ENCODE measurements at places on chromosomes 4 and X. TPM values are rescaled to one million over a fixed set of nuclear protein-coding genes. Genes with fewer than 3 reads are reported as not detected.

- no peaks in the 10 kb centered on the region for H3K27me3 ChIP-seq
- no peak overlapping the region for H3K4me3 ChIP-seq
- no peaks in the 10 kb centered on the region for H3K36me3 ChIP-seq
- DNase-seq, result no peak
Measured at GRCh38 chr4:110442309-110442708, 33.6 kb upstream of the ENPEP start.

- H3K4me1 ChIP-seq, result no peaks in the 10 kb centered on the region
- H3K4me3 ChIP-seq, result no peak overlapping the region
- H3K27ac ChIP-seq, result no peak overlapping the region
- H3K36me3 ChIP-seq, result no peaks in the 10 kb centered on the region
- H3K27me3 ChIP-seq, result no peaks in the 10 kb centered on the region
Measured at GRCh38 chr4:134154097-134154496, 47.5 kb downstream of the PABPC4L start.

- no peaks in the 10 kb centered on the region for H3K4me1 ChIP-seq
- H3K36me3 ChIP-seq, result no peaks in the 10 kb centered on the region
- no peaks in the 10 kb centered on the region for H3K27me3 ChIP-seq
- H3K27ac ChIP-seq, result no peak overlapping the region
Measured at GRCh38 chr4:165052627-165053026, 1.0 kb upstream of the TRIM75 start.

GRCh38 chr4:188781655-188782054 is 642.4 kb downstream of the TRIML1 start:
- peaks cover 7% of the 10 kb centered on the region for H3K4me1 ChIP-seq
- no peak overlapping the region for H3K4me3 ChIP-seq
- no peaks in the 10 kb centered on the region for H3K36me3 ChIP-seq
- DNase-seq, result peak; percentile 13
- no peaks in the 10 kb centered on the region for H3K27me3 ChIP-seq
- H3K27ac ChIP-seq, result no peak overlapping the region

- H3K27me3 ChIP-seq, result no peaks in the 10 kb centered on the region
- no peak within 1 kb of the TSS for H3K27ac ChIP-seq
- no peak within 1 kb of the TSS for H3K4me3 ChIP-seq
- H3K36me3 ChIP-seq, result no peaks in the 10 kb centered on the region
- H3K4me1 ChIP-seq, result peaks cover 3% of the 10 kb centered on the region
Measured at GRCh38 chr4:10684631-10685030, at the start of gene CLNK. Gene CLNK (minus strand): TSS chr4:10684768. CDS start chr4:10667869, 16,899 bp downstream.

- no peaks in the 10 kb centered on the region for H3K27me3 ChIP-seq
- no peak overlapping the region for H3K27ac ChIP-seq
- no peak for DNase-seq
- H3K36me3 ChIP-seq, result peaks cover 4% of the 10 kb centered on the region
Measured at GRCh38 chr4:1749370-1749769, 28.0 kb downstream of the TACC3 start.

- H3K4me1 ChIP-seq, result peaks cover 5% of the 10 kb centered on the region
- H3K4me3 ChIP-seq, result no peak overlapping the region
- no peak for DNase-seq
- H3K36me3 ChIP-seq, result no peaks in the 10 kb centered on the region
- H3K27ac ChIP-seq, result no peak overlapping the region
- H3K27me3 ChIP-seq, result no peaks in the 10 kb centered on the region
Measured at GRCh38 chr4:189255636-189256035, 685.0 kb upstream of the FRG1 start.

DNA sequence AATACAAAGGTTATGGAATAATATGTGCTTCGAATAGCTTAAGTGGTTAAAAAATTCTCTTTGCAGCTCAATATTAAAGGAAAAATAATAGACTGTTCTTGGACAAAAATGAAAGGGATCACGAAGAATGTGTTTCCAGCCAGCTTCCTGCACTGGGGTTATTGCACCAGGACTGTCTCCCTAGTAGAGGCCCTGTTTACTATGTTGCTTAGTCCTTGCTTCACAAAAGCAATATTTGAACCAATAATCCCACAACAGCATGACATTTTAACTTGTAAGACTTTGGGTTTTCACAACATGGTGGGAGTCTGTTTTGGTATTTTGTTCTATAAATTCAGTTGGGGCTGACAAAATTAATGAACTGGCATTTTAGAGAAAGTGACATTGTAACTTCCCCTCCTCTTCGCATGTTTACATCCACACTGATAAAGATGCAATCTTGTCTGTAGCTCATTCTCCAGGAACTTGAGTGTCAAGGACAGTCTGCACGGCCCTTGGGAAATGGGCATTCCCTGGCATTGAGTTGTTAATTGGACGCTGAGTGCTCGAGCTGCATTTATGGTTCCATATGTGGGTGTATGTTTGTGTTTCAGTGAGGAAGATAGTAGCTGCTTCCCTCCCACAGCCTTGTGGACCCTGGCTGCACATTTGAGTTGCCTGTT is 39.0 kb downstream of the SHROOM2 start:
- H3K4me3 ChIP-seq, result no peak overlapping the region
- no peak for DNase-seq
- H3K27me3 ChIP-seq, result no peaks in the 10 kb centered on the region
- H3K27ac ChIP-seq, result no peak overlapping the region

GRCh38 chr4:150217808-150218207 is 139.6 kb downstream of the DCLK2 start:
- no peak for DNase-seq
- H3K36me3 ChIP-seq, result no peaks in the 10 kb centered on the region
- H3K27me3 ChIP-seq, result peaks cover 1% of the 10 kb centered on the region
- H3K27ac ChIP-seq, result no peak overlapping the region
- no peak overlapping the region for H3K4me3 ChIP-seq

GRCh38 chr4:71236226-71236625 is 102.6 kb upstream of the SLC4A4 start:
- no peak overlapping the region for H3K4me3 ChIP-seq
- H3K4me1 ChIP-seq, result peaks cover 10% of the 10 kb centered on the region
- DNase-seq, result no peak
- no peaks in the 10 kb centered on the region for H3K27me3 ChIP-seq
- no peak overlapping the region for H3K27ac ChIP-seq

GRCh38 chr4:102640669-102641068 is 120.1 kb downstream of the MANBA start:
- H3K27me3 ChIP-seq, result no peaks in the 10 kb centered on the region
- peaks cover 4% of the 10 kb centered on the region for H3K36me3 ChIP-seq
- no peak for DNase-seq

DNA sequence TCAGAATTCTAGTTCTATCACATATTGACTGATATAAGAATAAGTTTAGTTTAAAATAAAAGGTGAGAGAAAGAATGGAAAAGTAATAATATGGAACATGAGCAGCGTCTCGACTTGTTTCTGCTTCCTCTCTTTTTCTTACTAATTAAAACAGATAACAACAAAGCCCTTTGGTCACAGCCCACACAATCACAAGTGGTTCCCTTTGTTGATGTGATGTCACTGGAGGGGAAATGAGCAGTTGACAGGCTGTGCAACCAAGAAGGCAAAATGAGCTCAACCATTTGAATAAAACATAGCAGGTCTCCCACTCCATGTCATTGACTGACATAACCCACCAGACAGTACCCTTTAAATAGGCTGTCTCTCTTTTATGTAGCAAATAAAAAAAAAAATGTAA is 342.5 kb upstream of the MAGEB2 start:
- H3K27ac ChIP-seq, result no peak overlapping the region
- H3K27me3 ChIP-seq, result no peaks in the 10 kb centered on the region
- no peak for DNase-seq
- H3K4me1 ChIP-seq, result no peaks in the 10 kb centered on the region

- DNase-seq, result no peak
- H3K4me3 ChIP-seq, result no peak overlapping the region
- H3K4me1 ChIP-seq, result no peaks in the 10 kb centered on the region
- no peaks in the 10 kb centered on the region for H3K27me3 ChIP-seq
- H3K36me3 ChIP-seq, result no peaks in the 10 kb centered on the region
Measured at GRCh38 chrX:39050427-39050826, 249.2 kb downstream of the MID1IP1 start.

- H3K4me1 ChIP-seq, result no peaks in the 10 kb centered on the region
- H3K27ac ChIP-seq, result no peak overlapping the region
- H3K27me3 ChIP-seq, result no peaks in the 10 kb centered on the region
Measured at GRCh38 chrX:18995221-18995620, 11.3 kb upstream of the PHKA2 start.

DNA sequence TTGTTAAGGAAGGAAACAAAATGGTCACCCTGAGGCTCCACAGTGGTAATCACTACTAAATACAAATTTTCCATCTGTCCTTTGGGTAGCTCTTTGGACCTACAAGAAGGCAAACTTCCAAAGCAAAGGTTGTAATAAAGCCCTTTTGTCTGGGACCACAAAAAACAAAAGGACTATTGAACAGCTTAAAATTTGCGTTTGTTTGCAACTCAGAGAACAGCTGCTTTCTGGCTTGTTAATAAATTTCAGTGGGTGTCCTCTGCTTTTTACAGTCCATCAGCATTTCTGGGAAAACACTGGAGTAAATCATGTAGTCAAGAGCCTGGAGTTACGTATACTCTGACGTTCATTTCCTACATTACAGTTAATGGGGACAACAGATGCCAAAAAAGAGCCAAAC is 439.7 kb upstream of the DIAPH2 start:
- H3K27me3 ChIP-seq, result no peaks in the 10 kb centered on the region
- H3K4me1 ChIP-seq, result peaks cover 6% of the 10 kb centered on the region
- no peak overlapping the region for H3K27ac ChIP-seq
- no peaks in the 10 kb centered on the region for H3K36me3 ChIP-seq
- no peak overlapping the region for H3K4me3 ChIP-seq
- no peak for DNase-seq

- DNase-seq, result no peak
- no peaks in the 10 kb centered on the region for H3K27me3 ChIP-seq
- no peak overlapping the region for H3K4me3 ChIP-seq
- peaks cover 13% of the 10 kb centered on the region for H3K4me1 ChIP-seq
- no peak overlapping the region for H3K27ac ChIP-seq
Measured at GRCh38 chrX:9293051-9293496, 171.8 kb upstream of the TBL1X start.

- H3K27me3 ChIP-seq, result no peaks in the 10 kb centered on the region
- no peaks in the 10 kb centered on the region for H3K36me3 ChIP-seq
- DNase-seq, result no peak
- no peak overlapping the region for H3K27ac ChIP-seq
Measured at GRCh38 chr4:8762356-8762755, 109.3 kb downstream of the HMX1 start.

DNA sequence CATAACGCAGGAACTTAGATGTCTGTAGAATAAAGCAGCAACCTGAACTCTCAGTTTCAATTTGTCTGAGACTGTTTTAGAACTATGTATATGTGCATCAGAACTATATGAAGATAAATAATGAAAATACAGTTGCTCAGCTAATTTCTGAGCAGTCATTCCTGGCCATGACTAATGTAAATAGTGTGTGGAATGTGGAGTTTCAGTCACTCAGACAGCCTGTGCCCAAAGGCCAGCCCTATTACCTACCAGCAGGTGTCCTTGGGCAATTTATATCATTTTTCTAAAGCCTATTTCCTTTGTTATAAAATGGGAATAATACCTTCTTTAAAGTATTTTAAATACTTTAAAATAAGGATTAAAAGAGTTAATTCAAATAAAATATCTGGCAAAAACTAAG is 56.0 kb upstream of the RELL1 start:
- H3K4me3 ChIP-seq, result no peak overlapping the region
- H3K27me3 ChIP-seq, result peaks cover 3% of the 10 kb centered on the region
- peaks cover 1% of the 10 kb centered on the region for H3K36me3 ChIP-seq

DNA sequence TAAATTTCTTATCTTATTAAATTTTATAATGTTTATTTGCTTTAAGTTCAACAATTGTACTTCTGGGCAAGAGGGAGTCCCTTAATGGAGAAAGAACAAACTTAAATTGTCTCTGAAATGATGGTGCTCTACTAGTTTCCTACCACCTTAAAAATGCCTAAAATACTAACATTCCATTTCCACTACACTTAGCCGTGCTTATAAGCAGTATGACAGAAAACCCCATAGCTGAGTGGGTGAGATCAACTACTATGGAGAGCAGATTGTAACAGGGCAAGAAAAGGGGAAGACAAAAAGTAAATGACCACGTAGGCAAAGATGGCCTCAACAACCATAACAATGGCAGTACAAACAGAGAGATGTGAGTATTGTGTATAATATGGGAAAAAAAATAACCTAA is 35.0 kb downstream of the RFC1 start:
- no peaks in the 10 kb centered on the region for H3K4me1 ChIP-seq
- H3K4me3 ChIP-seq, result no peak overlapping the region
- no peak for DNase-seq

DNA sequence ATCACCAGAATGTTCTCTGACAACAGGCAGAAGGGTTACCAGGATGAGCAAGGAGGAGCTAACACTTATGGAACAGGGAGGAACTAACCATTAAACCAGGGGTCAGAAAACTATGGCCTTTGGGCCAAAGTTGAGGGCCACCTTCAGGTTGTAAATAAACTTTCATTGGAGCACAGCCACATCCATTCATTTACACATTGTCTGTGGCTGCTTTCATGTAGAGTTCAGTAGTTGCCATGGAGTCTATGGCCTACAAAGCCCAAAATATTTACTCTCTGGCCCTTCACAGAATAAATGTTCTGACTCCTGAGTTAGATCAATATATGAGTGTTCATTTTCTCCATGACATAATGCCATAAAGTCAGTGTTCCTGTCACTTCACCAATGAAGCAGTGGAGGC is 13.2 kb upstream of the HCCS start:
- no peaks in the 10 kb centered on the region for H3K27me3 ChIP-seq
- no peaks in the 10 kb centered on the region for H3K36me3 ChIP-seq
- no peaks in the 10 kb centered on the region for H3K4me1 ChIP-seq
- DNase-seq, result no peak

- H3K4me1 ChIP-seq, result peaks cover 36% of the 10 kb centered on the region
- H3K27me3 ChIP-seq, result peaks cover 2% of the 10 kb centered on the region
- peak overlapping the region; percentile 86 for H3K27ac ChIP-seq
- no peak for DNase-seq
- peak overlapping the region; percentile 99 for H3K4me3 ChIP-seq
Measured at GRCh38 chr4:70902577-70903290, 565 bp downstream of the MOB1B start.

DNA sequence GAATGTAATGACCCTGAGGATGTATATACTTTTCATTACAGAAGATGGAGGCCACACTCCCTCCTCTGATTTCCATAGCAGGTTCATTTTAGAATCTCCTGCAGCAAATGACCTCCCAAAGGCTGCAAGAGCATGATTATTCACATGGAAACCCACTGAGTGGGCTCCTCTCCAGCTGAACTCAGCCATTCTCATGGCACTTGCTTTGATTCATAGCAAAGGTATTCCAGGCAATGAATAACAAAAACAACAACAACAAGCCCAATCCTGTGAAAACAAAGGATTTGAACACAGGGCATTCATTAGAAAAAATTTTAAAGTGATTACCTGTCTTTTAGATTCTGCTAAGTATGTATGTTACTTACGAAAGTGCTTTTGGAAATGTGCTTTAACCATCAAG is 894.0 kb upstream of the FRG1 start:
- no peak for DNase-seq
- H3K4me1 ChIP-seq, result peaks cover 4% of the 10 kb centered on the region
- H3K27ac ChIP-seq, result no peak overlapping the region
- H3K36me3 ChIP-seq, result no peaks in the 10 kb centered on the region
- H3K4me3 ChIP-seq, result no peak overlapping the region
- H3K27me3 ChIP-seq, result no peaks in the 10 kb centered on the region

PDE5A gene
- total RNA-seq, result 3.4 TPM

MED12 gene
- 128 TPM for total RNA-seq

MAGEE1 gene
- 3.2 TPM for total RNA-seq

CCDC160 gene
- 2.2 TPM for total RNA-seq

GYG2 gene
- total RNA-seq, result 4.5 TPM

DCAF16 gene
- 34.2 TPM for total RNA-seq

STPG2 gene
- 2.5 TPM for total RNA-seq

TMEM271 gene
- not detected for total RNA-seq

BEND2 gene
- not detected for total RNA-seq

INTS12 gene
- 16.0 TPM for total RNA-seq

UGT2B10 gene
- total RNA-seq, result not detected

EREG gene
- not detected for total RNA-seq

AFF2 gene
- 9.3 TPM for total RNA-seq

GALNTL6 gene
- 0.10 TPM for total RNA-seq

SOX3 gene
- total RNA-seq, result 0.49 TPM

KIF4A gene
- total RNA-seq, result 7.6 TPM

All from endothelial cell (in vitro differentiated cells).